ENCODE measurements at places on chromosomes 13 and 19.
A peak's percentile ranks its signal among the peaks of the same experiment; 100 is the strongest.

DNA sequence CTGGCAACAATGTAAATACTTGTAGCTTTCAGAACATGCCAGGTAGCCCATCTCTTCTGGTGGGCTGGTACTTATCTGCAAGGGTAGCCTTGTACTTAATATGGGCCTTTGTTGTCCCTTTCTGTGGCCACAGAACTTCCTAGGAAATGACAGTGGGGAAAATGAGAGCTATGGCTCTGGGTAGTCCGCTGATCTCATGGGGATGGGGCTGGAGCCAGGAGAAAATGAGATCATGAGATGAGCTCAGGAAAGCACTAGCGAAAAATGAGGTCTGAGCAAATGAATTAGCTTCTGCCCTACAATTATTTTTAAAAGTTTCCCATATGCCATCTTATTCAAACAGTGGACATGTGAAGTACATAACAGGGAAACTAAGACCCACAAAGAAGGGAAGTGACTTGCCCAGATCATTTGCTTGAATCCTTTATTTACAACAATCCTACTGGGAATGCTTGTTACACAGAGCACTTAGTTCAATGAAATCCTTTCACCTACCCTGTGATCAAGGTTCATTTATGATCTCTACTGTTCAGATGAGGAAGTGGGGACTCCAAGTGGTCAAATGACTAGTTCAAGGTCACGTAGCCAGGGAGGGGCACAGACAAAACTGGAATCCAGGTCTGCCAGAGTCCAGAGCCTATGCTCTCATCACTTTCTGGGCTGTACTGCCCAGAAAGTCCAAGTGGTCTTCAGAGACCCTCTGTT lies 87.1 kb downstream of the PTPRS start:
- no peak for DNase-seq

DNA sequence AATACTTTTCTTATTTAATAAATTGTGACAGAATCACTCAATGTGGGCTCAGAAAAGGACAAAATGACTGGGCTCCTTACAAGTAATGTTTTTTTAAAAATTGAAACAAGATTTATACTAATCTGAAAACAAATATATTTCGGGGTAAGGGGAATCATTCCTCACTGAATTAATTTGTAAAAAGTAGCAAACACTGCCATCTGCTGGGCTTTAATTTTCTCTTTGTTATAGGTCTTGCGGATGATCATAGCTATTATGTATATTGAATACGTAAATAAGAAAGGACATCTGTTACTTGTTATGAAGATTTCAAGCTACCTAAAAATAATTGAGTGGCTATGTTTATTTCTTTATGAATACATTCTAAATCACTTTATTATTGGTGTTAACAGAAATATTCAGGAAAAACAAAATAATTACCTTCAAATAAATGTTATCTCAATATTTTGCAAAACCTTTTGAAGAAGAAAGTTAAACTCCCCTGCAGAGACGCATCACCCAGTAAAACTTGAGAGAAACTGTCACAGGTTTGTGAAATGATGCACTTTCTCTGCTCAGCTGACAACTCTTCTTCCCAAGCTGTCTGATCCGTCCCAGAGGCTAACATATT lies 17.8 kb upstream of the ENOX1 start:
- DNase-seq = no peak

DNA sequence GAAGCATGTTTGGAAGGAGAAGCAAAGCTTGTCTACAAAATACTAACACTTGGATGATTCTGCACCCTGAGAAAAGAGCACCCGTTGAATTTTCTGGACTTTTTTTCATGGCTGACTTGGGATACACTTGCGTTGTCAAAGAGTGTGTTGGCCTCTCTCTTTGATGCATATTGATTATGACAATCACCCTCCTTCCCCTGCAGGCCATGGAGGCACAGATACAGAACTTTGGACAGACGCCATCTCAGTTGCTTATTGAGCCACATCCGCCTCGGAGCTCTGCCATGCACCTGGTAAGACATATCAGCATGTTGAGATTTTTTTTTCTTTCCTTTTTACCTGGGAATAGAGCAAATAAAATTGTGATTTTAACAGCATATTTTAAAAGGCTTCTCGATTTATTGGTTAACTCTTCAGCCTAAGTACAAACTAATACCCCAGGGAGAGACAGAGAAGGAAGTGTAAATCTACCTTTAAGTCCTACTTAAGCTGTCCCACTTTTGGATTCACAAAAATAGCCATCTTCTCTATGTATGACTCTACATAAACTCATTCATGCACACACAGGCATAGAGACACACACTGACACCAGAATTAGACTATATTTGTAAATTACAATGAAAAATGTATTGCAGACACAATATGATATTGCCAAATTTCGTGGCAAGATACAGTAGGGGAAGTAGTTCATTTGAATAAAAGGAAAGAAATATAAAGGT lies 169.7 kb upstream of the MAB21L1 start:
- DNase-seq = no peak

DNA sequence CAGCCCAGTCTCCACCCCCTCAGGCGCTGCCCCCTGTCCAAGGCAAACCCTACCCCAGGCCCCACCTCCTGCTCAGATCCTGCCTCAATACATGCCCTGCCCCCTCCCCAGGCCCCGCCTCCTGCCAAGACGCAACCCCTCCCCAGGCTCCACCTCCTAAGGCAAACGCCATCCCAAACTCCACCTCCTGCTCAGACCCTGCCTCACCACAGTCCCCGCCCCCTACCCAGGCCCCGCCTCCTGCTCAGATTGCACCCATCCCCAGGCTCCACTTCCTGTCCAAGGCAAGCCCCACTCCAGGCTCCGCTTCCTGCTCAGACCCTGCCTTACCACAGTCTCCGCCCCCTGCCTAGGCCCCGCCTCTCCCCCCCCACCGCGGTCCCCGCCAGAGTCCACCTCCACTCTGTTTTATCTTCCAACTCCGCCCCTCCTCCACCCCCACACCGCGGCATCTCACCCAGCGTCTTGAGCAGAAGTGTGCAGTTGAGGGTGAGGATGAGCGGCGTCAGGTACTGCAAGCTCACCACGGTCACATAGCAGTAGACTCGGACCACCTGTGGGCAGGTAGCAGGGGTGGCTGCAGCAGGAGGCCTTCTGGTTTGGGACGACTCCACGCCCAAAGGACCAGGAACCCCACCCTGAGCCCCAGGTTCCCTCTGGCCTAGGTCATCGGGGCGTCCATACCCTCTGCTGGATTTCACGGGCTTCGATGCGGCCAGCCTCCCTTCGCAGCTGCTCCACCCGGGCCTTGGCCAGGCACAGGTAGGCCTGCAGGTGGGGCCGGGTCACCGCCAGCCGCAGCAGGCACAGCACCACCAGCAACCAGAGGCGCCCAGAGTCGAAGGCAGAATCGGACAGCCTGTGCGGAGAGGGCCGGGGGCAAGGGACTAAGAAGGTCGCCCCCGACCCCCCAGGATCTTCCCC lies 17.7 kb downstream of the TMEM161A start:
- peak; percentile 31 for DNase-seq

- no peak for DNase-seq
Measured at GRCh38 chr19:55670280-55671053, 4.6 kb upstream of the EPN1 start.

DNA sequence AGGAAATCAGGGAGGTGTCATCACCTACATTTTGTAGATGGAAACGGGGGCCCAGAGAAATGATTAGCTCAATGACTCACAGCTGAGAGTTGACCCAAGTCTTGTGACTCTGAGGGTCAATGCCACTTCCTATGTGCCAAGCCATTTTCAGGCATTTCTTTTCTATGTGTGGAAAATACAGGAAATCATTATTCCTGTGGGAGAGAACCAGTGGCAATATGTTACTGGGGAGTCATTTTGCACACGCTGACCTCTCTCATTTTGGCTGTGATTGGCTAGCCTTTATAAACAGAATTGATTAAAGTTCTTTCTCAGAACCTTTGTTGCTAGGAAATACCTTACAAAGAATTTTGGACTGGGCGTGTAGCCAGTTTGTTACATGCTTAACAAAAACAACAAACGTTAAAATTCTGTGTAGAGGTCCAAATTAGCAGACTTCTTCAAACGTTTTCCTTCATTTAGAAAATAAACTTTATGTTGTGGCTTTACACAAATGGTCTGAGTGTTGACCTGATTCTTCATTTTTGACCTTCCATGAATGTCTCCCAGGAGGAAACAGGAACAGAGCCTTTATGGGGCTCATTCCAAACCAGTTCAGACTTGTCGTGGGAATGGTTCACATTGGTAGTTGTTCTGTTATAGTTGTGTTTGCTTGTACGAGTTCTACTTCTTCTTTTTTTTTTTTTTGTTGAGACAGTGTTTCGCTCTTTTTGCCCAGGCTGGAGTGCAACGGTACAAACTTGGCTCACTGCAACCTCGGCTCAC lies 11.4 kb downstream of the PCCA start:
- DNase-seq = no peak

DNA sequence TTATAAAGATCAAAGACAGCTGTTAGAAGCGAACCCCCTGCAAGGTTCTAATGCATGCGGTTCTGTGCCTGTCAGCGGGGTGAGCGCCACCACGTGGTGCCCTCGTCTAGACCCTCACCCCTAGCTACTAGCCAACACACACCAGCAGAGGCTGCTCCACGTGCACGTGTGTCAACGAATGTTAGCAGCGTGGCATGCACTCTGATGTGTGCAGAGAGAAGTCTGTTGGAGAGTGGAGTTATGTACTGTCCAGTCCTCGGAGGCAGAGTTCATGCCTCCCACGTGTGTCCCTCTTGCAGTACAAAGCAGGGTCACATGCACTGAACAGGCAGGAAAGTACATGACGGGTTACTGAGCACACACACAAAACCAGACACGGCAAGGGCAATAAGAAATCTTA lies 75.0 kb upstream of the SLC15A1 start:
- no peak for DNase-seq

DNA sequence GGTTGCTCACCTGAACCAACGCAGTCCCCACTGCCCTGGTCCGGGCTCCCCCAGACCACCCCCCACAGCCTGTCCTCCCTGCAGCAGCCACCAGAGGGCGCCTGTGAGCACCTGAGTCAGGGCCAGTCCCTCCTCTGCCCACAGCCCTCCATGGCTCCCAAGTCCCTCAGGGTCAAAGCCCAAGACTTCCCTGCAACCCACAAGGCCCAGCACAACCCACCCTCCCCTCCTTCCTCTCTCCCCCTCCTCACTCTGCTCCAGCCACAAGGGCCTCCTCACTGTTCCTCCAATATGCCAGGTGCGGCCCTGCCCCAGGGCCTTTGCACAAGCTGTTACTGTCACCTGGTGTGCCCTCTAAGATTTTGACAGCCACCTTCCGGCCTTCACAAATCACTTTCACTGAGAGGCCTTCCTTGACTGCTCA lies 10.9 kb downstream of the GNA15 start:
- DNase-seq = no peak

GRCh38 chr13:79423801-79424642 lies 18.0 kb upstream of the RBM26 start:
- DNase-seq = no peak

GRCh38 chr19:48955308-48955958 lies 758 bp downstream of the BAX start:
- no peak for DNase-seq

- no peak for DNase-seq
Measured at GRCh38 chr13:59665732-59666131, 498.0 kb downstream of the DIAPH3 start.

GRCh38 chr19:55642153-55643002 lies 1.1 kb upstream of the ZNF581 start:
- DNase-seq = no peak

GRCh38 chr13:34162544-34162933 lies 344.6 kb downstream of the RFC3 start:
- DNase-seq = peak; percentile 79

GRCh38 chr19:31448221-31448657 lies 99.0 kb upstream of the TSHZ3 start:
- peak; percentile 73 for DNase-seq

DNA sequence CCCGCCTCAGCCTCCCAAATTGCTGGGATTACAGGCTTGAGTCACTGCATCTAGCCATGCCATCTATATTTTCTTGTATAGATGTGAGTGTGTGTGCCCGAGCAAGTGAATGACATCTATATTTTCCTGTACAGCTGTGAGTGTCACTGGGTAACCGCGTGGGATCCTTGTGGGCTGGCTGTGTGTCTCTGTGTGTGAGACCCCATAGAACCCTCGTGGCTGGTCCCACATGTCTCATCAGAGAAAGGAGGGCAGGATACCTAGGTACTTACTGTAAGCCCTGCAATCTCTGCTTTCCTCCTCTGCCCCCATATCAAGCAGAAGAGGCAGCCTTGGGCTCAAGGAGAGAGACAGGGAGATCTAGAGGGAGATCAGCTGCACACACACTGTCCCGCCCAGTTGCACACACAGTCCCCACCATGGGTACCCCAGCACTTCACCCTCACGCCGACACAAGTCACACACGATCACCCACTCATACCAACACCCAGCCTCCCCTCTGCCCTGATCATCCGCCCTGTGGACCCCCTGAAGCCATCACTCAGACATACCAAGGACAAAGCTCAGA lies 655 bp downstream of the DENND1C start:
- DNase-seq = no peak

GRCh38 chr13:20686863-20687579 lies 16.5 kb upstream of the IL17D start:
- no peak for DNase-seq

DNA sequence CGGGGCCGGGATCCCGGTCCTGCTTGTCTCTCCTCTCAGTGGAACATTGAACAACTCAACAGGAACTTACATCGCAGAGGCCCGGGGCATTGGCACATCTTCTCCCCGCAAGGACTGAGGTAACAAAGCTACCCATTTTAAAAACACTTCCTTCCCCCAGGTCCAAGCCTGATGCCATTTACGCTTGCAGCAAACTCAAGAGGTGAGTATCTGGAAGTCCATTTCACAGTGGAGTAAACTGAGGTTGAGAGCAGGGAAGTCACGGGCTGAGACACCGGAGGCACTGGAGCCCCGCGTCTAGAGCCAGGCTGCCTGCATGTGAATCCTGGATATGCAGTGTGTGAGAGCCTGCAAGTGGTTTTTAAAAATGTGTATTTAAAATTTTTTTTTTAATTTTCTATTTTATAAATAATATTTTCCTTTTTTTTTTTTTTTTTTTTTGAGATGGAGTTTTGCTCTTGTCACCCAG lies 492 bp upstream of the PGLYRP1 start:
- DNase-seq = no peak

GRCh38 chr19:46513461-46514236 lies 18.0 kb upstream of the PNMA8B start:
- no peak for DNase-seq

DNA sequence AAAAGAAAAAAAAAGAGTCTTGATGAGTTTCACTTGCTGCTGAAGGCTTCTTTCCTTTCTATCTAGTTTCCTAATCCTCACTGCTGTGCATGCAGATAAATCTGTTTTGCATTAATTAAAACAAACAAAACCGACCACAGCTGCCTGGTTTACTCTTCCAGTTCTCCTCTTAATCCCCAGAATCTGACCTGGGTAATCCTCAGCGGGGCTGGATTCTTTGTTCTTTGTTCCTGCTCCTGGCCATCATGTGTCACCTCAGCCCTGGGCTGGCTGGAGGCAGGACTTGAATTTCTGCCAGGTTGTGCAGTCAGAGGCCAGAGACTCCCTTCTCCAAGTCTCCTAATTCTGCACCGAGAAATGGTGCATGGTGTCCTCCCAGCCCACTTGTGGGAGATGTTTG lies 52.2 kb upstream of the CYP4F8 start:
- no peak for DNase-seq

- DNase-seq = no peak
Measured at GRCh38 chr19:50992666-50993035, 8.8 kb downstream of the KLK8 start.
